ENCODE measurements at places on chromosomes 4 and X. TPM values are rescaled to one million over a fixed set of nuclear protein-coding genes. Genes with fewer than 3 reads are reported as not detected.

DNA sequence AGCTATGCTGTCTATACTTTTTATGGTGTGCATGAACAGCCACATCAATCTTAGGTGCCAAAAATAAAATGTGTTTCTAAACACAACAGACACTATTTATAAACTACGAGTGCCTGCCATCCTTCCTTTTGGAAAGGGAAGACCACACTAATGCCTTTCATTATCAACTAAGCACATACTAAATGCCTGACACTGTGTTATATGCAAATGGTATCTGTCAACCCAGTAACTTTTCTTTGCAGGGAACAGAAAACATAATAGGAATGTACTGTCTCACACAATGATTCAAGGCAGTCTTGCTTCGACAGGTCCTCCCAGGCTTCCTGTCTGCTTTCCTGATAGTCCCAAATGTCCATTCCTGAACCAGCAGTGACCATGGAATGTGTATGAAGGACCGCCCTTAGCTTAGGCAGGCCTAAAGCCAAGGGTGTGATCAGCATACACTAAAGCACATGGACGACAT, 43.8 kb downstream of the ADGRA3 start:
- H3K4me1 ChIP-seq = no peaks in the 10 kb centered on the region
- H3K27me3 ChIP-seq = no peaks in the 10 kb centered on the region
- DNase-seq = no peak
- no peak overlapping the region for H3K27ac ChIP-seq
- peaks cover 22% of the 10 kb centered on the region for H3K36me3 ChIP-seq

The EDA gene
- 5.1 TPM for total RNA-seq

- H3K4me1 ChIP-seq = peaks cover 21% of the 10 kb centered on the region
- H3K27ac ChIP-seq = no peak overlapping the region
- no peak overlapping the region for H3K4me3 ChIP-seq
- H3K27me3 ChIP-seq = no peaks in the 10 kb centered on the region
These were observed 189.7 kb downstream of the TSPAN5 start for GRCh38 chr4:98468709-98469108.

GRCh38 chrX:133789829-133790228, 195.6 kb downstream of the GPC3 start:
- no peaks in the 10 kb centered on the region for H3K36me3 ChIP-seq
- no peaks in the 10 kb centered on the region for H3K27me3 ChIP-seq
- peaks cover 1% of the 10 kb centered on the region for H3K4me1 ChIP-seq
- H3K4me3 ChIP-seq = no peak overlapping the region
- no peak for DNase-seq
- H3K27ac ChIP-seq = no peak overlapping the region

- H3K4me3 ChIP-seq = no peak overlapping the region
- H3K36me3 ChIP-seq = no peaks in the 10 kb centered on the region
- no peak for DNase-seq
These were observed 793 bp downstream of the GRIA3 start for GRCh38 chrX:123184866-123185276.

- H3K36me3 ChIP-seq = peaks cover 45% of the 10 kb centered on the region
- peak overlapping the region; percentile 77 for H3K27ac ChIP-seq
- DNase-seq = no peak
- no peaks in the 10 kb centered on the region for H3K27me3 ChIP-seq
- no peak overlapping the region for H3K4me3 ChIP-seq
These were observed 69.2 kb downstream of the HADH start for GRCh38 chr4:108058685-108059440.

- H3K4me3 ChIP-seq = no peak overlapping the region
- no peaks in the 10 kb centered on the region for H3K36me3 ChIP-seq
- H3K27ac ChIP-seq = no peak overlapping the region
- no peaks in the 10 kb centered on the region for H3K27me3 ChIP-seq
- no peak for DNase-seq
- H3K4me1 ChIP-seq = no peaks in the 10 kb centered on the region
These were observed 642.9 kb downstream of the STPG2 start for GRCh38 chr4:97500423-97500822.

The SPANXD gene
- not detected for total RNA-seq

DNA sequence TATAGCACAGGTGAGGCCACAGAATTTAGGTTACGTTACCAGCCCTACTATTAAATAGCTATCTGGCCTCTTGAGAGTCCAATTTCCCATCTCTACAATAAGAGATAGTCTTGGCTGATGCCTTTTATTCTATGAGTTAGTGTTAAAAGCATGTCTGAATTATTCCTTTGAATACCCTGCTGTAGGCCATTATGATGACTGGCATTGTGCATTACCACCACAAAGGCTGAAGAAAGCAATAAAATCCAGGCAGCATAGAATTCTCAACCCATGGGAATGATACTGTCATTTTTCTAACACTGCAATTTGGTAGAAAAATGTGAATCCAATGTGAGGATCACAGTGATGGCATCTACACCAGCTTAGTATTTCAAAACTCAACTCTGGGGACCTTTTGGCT, 51.4 kb downstream of the OTC start:
- DNase-seq = no peak
- H3K4me3 ChIP-seq = no peak overlapping the region
- H3K4me1 ChIP-seq = no peaks in the 10 kb centered on the region
- H3K27me3 ChIP-seq = peaks cover 2% of the 10 kb centered on the region
- no peak overlapping the region for H3K27ac ChIP-seq
- no peaks in the 10 kb centered on the region for H3K36me3 ChIP-seq

- no peaks in the 10 kb centered on the region for H3K4me1 ChIP-seq
- H3K4me3 ChIP-seq = no peak overlapping the region
- no peak for DNase-seq
These were observed 17.0 kb upstream of the GRIPAP1 start for GRCh38 chrX:49019050-49019449.

DNA sequence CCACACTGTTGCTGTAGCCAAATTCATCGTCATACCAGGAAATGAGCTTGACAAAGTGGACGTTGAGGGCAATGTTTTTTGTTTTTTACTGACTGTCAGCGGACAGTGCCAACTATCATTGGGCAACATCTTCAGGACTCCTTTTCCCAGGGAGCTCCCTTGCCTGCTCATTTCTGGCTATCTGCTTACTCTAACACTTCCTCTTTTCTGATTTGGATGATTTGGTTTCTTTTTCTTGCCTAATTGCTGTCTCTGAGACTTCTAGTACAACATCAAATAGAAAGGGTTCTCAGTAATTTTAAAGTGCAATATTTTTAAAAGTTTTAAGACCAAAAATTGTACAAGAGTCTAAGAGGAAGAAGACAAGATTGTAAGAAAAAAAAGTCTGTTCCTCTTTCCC, 92.0 kb upstream of the KLHL4 start:
- H3K4me1 ChIP-seq = no peaks in the 10 kb centered on the region
- no peak overlapping the region for H3K27ac ChIP-seq
- no peak for DNase-seq

DNA sequence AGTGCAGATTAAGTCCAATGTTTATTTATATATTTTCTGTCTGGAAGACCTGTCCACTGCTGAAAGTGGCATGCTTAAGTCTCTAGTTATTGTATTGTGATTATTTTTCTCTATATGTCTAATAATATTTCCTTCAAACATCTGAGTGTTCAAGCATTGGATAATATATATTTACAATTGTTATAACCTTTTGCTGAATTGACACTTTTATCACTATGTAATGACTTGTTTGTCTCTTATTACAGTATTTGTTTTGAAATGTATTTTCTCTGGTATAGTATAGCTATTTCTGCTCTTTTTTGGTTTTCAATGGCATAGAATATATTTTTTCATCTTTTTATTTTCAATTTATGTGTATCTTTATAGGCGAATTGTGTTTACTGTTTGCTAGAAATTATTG, 59.7 kb downstream of the EDA2R start:
- H3K27me3 ChIP-seq = no peaks in the 10 kb centered on the region
- H3K27ac ChIP-seq = no peak overlapping the region
- no peak for DNase-seq
- H3K4me3 ChIP-seq = no peak overlapping the region
- H3K4me1 ChIP-seq = no peaks in the 10 kb centered on the region
- no peaks in the 10 kb centered on the region for H3K36me3 ChIP-seq

The NAA11 gene
- total RNA-seq = not detected

- no peaks in the 10 kb centered on the region for H3K36me3 ChIP-seq
- no peak for DNase-seq
- H3K27me3 ChIP-seq = peaks cover 9% of the 10 kb centered on the region
- no peak overlapping the region for H3K27ac ChIP-seq
These were observed 143.4 kb downstream of the CPEB2 start for GRCh38 chr4:15145709-15146108.

GRCh38 chr4:115418635-115419396, 305.4 kb upstream of the NDST4 start:
- no peak overlapping the region for H3K27ac ChIP-seq
- H3K27me3 ChIP-seq = no peaks in the 10 kb centered on the region
- no peak for DNase-seq
- no peak overlapping the region for H3K4me3 ChIP-seq
- no peaks in the 10 kb centered on the region for H3K36me3 ChIP-seq

The HPSE gene
- 16.1 TPM for total RNA-seq

The GALNTL6 gene
- not detected for total RNA-seq

- no peak for DNase-seq
- no peaks in the 10 kb centered on the region for H3K36me3 ChIP-seq
- no peak overlapping the region for H3K27ac ChIP-seq
- no peaks in the 10 kb centered on the region for H3K27me3 ChIP-seq
These were observed 5.0 kb upstream of the DDX60L start for GRCh38 chr4:168485156-168485910.

DNA sequence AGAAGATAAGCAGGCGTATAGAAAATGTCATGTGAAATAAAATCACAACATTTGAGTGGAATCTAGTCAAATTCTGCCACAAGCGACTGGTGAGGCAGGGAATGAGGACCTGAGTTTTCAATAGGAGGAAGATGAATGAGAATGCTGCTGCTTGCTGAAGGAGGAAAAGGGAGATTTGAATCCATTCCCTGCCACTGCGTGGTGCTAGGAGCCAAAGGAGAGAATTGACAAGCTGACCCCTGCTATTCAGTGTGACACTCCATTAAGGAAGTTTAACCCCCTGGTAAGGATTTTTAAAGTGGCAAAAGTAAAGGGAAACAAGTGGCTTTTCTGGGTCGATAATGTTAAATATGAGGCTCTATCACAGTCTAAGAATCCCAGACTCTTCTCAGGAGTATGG, 314.0 kb downstream of the NAF1 start:
- no peaks in the 10 kb centered on the region for H3K27me3 ChIP-seq
- H3K4me1 ChIP-seq = no peaks in the 10 kb centered on the region
- no peak for DNase-seq
- no peak overlapping the region for H3K27ac ChIP-seq

The CCNQ gene
- 13.4 TPM for total RNA-seq

DNA sequence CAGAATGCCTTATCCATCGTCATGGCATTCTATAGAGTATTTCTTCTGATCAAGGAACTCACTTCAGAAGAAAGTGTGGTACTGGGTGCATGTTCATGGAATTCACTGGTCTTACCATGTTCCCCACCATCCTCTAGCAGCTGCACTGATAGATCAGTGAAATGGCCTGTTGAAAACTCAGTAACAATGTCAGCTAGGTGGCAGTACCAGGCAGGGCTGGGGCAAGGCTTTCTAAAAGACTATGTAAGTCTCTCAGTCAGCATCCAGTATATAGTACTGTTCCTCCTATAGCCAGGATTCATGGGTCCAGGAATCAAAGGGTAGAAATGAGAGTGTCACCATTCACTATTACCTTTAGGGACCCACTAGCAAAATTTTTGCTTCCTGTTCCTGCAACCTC, 15.8 kb upstream of the LDB2 start:
- no peak overlapping the region for H3K27ac ChIP-seq
- H3K36me3 ChIP-seq = no peaks in the 10 kb centered on the region
- H3K27me3 ChIP-seq = no peaks in the 10 kb centered on the region

DNA sequence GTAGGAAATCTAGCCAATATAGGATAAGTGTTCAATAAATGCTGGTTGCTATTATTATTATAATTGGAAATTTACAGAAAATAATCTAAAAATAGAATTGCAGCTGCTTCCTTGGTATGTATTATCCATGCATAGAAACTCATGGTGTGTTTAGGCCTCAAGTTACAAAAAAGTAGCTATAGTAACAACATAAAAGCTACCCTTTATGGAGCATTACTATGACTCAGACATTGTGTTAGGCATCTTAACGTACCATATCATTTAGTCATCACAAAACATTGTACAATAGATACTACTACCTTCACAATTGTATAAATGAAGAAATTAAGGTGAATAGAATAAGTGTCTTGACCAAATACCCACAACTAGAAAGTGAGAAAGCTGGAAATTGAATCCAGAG, 126.9 kb upstream of the NRK start:
- H3K4me3 ChIP-seq = no peak overlapping the region
- H3K27me3 ChIP-seq = no peaks in the 10 kb centered on the region
- no peaks in the 10 kb centered on the region for H3K36me3 ChIP-seq
- H3K4me1 ChIP-seq = no peaks in the 10 kb centered on the region
- no peak overlapping the region for H3K27ac ChIP-seq

GRCh38 chr4:176478076-176478475, 158.3 kb downstream of the SPCS3 start:
- H3K27ac ChIP-seq = no peak overlapping the region
- no peaks in the 10 kb centered on the region for H3K27me3 ChIP-seq
- no peaks in the 10 kb centered on the region for H3K36me3 ChIP-seq
- H3K4me1 ChIP-seq = peaks cover 3% of the 10 kb centered on the region
- no peak overlapping the region for H3K4me3 ChIP-seq

- no peak overlapping the region for H3K27ac ChIP-seq
- H3K27me3 ChIP-seq = no peaks in the 10 kb centered on the region
- H3K36me3 ChIP-seq = peaks cover 6% of the 10 kb centered on the region
- no peak for DNase-seq
These were observed 105.6 kb downstream of the AMMECR1 start for GRCh38 chrX:110212299-110212698.

DNA sequence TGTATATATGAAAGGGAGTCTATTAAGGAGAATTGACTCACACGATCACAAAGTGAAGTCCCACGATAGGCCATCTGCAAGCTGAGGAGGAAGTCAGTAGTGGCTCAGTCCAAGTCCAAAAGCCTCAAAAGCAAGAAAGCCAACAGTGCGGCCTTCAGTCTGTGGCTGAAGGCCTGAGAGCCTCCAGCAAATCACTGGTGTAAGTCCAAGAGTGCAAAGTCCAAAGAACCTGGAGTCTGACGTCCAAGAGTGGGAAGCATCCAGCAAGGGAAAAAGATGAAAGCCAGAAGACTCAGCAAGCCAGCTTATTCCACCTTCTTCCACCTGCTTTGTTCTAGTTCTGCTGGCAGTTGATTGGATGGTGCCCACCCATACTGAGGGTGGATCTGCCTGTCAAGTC, 104.1 kb downstream of the IL1RAPL2 start:
- H3K4me3 ChIP-seq = no peak overlapping the region
- DNase-seq = no peak
- H3K4me1 ChIP-seq = no peaks in the 10 kb centered on the region
- H3K27ac ChIP-seq = no peak overlapping the region
- H3K27me3 ChIP-seq = peaks cover 2% of the 10 kb centered on the region

DNA sequence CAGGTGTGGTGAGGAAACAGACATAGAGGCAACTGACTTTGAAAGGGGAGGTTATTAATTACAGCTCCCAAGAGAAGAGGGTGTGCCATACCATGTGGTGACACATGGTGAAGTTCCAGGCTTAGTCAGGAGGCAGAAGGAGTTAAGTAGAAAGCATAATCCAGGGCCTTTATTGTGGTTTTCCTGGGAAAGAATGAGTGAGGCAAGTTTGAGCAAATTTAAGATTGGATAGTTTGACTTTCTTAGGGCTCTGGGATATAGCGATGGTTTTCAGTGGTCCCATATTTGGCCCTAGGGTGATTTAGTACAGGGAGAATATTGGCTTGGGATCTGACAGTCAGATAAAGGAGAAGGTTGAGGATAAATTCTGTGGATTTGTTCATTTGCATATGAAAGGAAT, 495.9 kb upstream of the FSTL5 start:
- H3K27ac ChIP-seq = no peak overlapping the region
- no peaks in the 10 kb centered on the region for H3K4me1 ChIP-seq
- no peaks in the 10 kb centered on the region for H3K36me3 ChIP-seq
- H3K27me3 ChIP-seq = no peaks in the 10 kb centered on the region
